Neural crest cell (in vitro differentiated cells): ENCODE measurements at places on chromosomes 2 and 18. TPM values are rescaled to one million over a fixed set of nuclear protein-coding genes. Genes with fewer than 3 reads are reported as not detected.

Gene SLC9A4
- not detected in 2 replicates for total RNA-seq

Gene CNDP1
- 0.56 and 0.59 TPM in 2 replicates for total RNA-seq

Gene MAP3K19
- not detected in 2 replicates for total RNA-seq

Gene EMILIN1
- 22.6 and 24.1 TPM in 2 replicates for total RNA-seq

Gene PLEK
- total RNA-seq: not detected in 2 replicates

Gene UCN
- 1.6 and 1.9 TPM in 2 replicates for total RNA-seq
